Kidney (tissue), 22 donors: ENCODE measurements at places on chromosomes 5 and 9. TPM values are rescaled to one million over a fixed set of nuclear protein-coding genes. Genes with fewer than 3 reads are reported as not detected.

CDC37L1 gene
- 24.7 TPM for total RNA-seq

SPATA31A3 gene
- total RNA-seq, result not detected

GPX3 gene
- total RNA-seq, result 1,327 TPM

ARL14EPL gene
- total RNA-seq, result not detected

MAMDC2 gene
- 7.1 TPM for total RNA-seq

FOXD4L4 gene
- 0.31 TPM for total RNA-seq

SGCD gene
- total RNA-seq, result 2.7 TPM

ANKRD31 gene
- 0.38 TPM for total RNA-seq

SEMA5A gene
- 23.3 TPM for total RNA-seq

IQGAP2 gene
- total RNA-seq, result 23.2 TPM

ANKRD55 gene
- 1.2 TPM for total RNA-seq

PFDN1 gene
- total RNA-seq, result 48.9 TPM

TEX48 gene
- total RNA-seq, result not detected

PITX1 gene
- not detected for total RNA-seq

LRRC14B gene
- not detected for total RNA-seq

C9 gene
- 4.5 TPM for total RNA-seq

PCDHGA4 gene
- 3.9 TPM for total RNA-seq

PPP3R2 gene
- total RNA-seq, result not detected

LSM11 gene
- 2.8 TPM for total RNA-seq

RGS3 gene
- 114 TPM for total RNA-seq

KCNMB1 gene
- 4.5 TPM for total RNA-seq

CDKN2B-AS1 gene
- 0.82 TPM for total RNA-seq

TNFSF15 gene
- total RNA-seq, result 2.3 TPM

ARRDC3 gene
- 124 TPM for total RNA-seq

CER1 gene
- not detected for total RNA-seq

QRFP gene
- not detected for total RNA-seq

ADRB2 gene
- 5.0 TPM for total RNA-seq

RNF208 gene
- 7.0 TPM for total RNA-seq
